ENCODE measurements at places on chromosomes 16 and 17.
A peak's percentile ranks its signal among the peaks of the same experiment; 100 is the strongest.

DNA sequence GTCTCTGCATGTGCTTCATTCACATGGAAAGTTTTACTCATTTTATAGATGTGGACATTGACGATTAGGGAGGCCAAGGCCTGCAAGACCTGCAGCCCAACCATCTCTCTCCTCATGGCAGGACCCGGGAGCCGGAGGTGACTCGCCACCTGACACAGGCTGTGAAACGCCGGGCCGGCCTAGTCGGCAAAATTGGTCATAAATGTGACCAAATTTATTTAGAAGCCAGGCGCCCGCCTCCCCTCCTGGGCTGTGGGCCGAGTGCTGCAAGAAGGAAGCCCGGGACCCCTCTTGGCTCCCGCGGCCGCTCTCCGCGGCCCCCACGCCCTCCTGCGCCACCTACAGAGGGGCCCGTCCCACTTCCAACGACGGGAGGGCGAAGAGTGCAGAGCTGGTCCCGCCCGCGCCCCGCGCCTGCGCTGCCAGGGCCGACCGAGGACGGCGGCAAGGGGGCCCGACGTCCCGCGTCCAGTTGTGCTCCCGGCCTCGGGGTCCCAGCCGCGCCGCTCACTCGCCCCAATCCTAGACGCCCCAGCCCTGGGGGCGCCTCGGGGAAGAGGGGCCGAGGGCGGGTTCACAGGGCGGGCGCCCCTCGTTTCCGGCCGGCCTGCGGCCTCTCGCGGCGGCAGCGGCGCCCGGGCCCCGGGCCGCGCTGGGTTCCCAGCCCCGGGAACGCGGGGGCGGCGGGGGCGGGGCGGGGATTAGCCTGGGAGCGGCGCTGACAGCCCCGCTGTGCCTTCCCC, 47.5 kb downstream of the WNT3 start:
- DNase-seq, result peak; percentile 83

- DNase-seq, result peak; percentile 52
Observed at GRCh38 chr16:19718624-19718965, 524 bp downstream of the IQCK start.

GRCh38 chr17:13073018-13073417, 55.2 kb upstream of the ELAC2 start:
- no peak for DNase-seq

GRCh38 chr17:75487351-75488070, 27.8 kb downstream of the CASKIN2 start:
- DNase-seq, result no peak
